K562 (cell line): ENCODE measurements at places on chromosomes 16 and 17.

- no peak for DNase-seq
Measured at GRCh38 chr17:31289790-31290189, 7.2 kb downstream of the OMG start.

DNA sequence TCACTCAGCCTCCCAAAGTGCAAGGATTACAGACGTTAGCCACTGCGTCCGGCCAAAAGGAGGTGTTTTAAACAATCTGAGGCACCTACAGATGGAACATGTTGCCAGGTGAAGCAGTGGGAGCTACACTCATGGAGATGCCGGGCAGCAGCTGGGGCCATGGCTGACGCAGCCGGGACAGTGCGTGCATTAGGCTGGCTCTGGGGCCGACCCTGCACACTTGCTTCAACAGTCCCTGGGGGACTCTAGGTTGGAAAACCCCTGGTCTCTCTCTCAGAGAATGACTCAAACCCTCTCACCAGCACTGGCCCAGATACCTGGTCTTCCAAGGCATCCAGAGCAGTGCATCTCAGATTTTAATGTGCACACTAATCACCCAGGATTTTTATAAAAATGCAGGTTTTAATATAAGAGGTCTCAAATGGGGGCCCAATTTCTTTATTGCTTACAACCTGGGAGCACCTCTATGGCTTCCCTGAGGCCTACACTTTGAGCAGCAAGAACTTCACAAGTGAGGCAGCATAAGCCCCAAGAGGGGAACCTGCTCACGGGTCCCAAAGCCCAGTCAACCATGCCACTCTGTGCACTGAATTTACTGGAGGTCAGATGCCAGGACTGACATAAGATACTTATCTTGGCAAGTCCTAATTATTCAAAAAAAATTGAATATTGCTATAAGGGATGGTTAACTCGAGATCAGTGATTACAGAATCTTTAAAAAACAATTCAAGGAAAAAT is 70.8 kb upstream of the TRAP1 start:
- DNase-seq: no peak

GRCh38 chr16:29653471-29653870 is 9.6 kb upstream of the SPN start:
- DNase-seq: no peak

DNA sequence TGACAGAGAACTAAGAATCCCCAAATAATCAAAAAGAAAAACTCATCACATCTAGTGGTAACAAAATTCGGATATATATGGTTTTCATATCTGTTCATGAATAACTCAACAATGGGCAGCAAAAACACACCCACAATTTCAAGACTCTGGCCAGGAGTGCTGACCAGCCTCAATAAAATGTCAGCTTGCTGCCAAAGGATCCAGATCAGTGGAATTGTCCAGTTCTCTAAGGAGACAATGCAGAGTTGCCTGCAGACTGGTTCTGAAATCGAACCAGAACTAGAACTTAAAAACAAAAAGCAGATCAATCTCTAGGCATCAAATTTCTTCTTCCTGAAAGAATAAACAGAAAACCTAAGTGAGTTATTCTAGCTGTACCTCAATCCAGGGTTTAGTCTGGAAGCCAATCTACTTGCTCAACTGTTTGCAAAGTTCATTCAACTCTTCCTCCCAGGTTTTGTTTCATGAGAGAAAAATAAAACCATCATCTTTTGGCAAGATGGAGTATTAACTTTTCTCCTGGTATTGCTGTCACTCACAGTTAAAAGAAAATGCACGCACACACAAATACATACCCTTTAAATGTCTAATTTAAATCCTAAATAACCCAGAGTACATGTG is 61.0 kb downstream of the CFDP1 start:
- no peak for DNase-seq

GRCh38 chr16:12436201-12436657 is 367.5 kb downstream of the CPPED1 start:
- no peak for DNase-seq

DNA sequence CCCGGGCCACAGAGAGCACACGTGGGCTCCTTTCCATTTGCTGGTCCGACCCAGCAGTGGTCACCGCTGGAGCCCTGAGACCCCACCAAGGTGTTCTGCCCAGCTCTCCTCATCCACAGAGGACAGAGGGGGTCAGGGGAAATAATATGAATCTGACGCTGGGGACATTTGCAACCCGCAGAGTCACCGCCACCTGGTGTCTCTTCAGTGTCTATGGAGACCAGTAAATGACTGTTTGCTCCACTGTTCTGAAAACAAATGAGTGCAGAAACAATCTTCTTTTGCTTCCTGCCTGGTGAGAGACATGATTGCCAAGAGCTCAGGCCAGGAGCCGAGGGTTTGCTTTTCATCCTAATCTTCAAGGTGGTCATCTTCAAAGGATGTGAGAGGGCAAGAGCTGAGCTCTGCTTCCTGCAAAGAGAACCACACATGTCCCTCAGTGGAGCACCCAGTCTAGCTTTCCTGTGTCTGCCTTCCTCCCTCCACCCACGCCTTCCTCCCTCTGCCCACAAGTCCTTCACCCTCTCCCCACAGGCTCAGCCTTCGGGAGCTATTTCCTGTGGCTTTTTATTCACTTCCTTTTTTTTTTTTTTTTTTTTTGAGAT is 14.7 kb upstream of the KLHDC4 start:
- DNase-seq: peak; percentile 33

DNA sequence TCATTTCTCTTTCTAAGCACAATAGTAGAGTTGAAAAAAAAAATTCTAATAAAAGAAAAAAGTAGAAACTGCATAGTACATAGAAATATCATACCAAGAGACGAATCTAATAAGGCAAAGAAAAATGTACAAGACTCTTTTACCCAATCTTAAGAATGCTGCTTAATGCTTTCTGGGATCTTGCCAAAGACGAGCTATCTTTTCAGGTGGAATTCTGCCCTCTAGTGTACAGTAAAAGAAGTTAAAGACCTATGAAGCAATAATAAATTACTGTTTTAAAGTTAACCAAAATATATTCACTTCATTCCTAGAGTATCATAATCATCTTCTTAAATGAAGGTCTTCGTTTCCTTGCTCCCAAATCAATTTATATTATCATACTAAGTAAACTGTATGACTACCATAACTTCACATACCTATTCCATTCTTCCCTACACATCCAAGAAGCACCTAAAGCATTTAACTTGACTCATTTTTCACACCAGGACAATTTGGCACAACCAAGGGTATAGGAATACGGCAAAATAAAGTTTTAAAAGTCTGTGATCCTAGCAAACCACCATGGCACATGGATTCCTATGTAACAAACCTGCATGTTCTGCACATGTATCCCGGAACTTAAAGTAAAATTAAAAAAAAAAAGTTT is 47.7 kb downstream of the CFDP1 start:
- peak; percentile 39 for DNase-seq

DNA sequence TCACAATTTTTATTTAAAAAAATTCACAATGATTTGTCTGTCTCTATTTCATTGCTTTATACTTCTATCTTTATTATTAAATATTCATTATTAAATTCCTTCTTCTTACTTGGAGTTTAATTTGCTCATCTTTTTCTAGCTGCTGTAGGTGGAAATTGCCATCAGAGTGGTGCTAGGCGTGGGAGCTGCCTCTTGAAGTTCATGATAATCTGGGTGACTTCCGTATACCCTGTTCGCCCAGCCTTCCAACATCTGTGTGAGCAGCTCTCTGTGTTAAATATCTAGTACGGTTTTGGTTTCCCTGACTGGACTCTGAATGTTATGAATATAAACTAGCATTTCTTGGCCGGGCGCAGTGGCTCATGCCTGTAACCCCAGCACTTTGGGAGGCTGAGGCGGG is 84.0 kb upstream of the RPH3AL start:
- no peak for DNase-seq

DNA sequence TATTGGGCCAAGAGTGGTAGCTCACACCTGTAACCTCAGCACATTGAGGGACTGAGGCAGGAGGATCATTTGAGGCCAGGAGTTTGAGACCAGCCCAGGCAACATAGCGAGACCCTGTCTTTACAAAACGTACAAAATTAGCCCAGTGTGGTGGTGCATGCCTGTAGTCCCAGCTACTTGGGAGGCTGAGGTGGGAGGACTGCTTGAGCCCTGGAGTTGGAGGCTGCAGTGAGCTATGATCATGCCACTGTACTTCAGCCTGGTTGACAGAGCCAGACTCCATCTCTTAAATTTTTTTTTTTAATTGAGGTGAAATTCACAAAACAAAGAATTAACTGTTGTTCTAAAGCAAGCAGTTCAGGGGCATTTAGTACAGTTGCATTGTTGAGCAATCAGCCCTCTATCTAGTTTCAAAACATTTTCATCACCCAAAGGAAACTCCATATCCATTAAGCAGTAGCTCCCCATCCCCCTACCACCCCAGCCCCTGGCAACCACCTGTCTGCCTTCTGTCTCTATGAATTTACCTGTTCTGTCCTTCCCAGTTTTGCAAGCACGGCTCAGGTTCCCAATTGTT is 15.6 kb downstream of the SNX29 start:
- DNase-seq: no peak

DNA sequence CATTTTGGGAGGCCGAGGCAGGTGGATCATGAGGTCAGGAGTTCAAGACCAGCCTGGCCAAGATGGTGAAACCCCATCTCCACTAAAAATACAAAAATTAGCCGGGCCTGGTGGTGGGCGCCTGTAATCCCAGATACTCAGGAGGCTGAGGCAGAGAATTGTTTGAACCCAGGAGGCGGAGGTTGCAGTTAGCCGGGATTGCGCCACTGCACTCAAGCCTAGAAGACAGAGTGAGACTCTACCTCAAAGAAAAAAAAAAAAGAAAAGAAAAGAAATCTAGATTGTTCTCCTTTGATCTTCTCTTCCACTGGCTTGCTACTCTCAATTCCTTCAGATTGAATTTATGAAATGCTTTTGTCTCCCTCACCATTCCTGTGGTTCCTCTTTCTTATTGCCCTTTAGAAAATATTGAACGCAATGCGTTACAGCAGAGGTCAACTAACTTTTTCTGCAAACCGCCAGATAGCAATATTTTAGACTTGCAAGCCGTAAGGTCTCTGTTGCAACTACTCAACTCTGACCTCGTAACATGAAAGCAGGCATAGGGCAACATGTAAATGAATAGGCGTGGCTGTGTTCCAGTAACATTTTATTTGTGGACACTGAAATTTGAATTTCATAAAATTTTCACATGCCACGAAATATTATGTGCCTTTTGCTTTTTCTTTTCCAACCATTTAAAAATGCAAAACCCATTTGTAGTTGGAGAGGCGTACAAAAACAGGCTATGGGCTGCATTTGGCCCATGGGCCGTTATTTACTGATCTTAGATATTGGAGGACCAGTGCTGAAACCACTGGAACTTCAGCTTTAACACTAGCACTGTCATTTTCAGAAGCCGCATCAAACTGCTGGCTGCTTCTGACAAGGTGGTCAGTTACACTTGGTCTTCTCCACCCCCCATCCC is 24.8 kb downstream of the PITPNC1 start:
- no peak for DNase-seq

DNA sequence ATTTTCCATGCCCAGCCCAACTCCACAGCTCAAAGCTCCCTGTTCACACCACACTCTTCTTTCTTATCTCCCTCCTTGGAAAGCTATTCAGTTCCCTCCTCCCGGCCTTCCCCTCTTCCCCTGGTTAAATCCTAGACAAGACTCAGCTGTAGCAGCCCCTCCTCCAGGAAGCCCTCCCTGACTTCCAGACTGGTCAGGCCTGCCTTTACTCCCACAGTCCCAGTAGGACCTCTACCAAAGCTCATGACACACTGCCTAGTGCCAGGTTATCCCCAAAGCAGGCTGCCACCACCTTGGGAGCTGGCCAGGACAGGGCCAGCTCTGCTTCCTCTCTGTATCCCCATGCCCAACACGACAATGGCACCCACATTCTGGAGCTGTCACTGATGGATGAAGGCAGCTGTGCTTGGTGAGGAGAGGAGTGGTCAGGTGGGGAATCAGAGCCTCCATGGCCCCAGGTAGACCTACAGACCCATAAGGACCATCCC is 50.0 kb downstream of the BEAN1 start:
- DNase-seq: no peak

DNA sequence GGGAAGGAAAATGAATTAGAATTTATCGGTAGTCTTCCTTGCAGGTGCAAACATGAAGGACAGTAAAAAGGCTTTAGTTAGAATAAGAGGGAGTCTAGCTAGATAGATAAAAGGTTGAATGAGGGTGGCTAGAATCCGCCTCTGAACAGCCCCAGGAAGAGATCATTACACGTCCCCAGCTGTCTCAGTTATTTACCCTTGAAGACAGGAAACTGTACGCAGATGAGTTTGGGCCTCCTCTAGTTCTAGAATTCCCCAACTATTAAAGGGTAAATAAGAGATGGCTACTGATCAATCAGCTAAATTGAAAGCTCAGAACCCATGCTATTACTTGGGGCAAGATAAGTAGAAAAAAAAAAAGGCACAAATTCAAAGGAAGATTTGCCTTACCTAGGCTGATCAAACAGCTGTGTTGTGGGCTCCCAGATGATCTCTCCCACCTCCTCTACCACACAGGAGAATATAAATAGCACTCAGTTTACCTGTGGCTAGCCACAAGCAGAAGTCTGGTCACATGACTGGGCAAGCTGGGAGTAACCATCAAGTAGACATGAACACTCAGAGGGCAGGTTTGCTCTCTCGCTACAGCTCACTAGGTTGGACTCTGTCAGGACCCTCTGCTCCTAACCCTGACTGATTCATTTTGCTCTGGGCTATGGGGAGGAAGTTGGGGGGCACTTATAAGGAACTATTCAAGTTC is 17.0 kb downstream of the FAM117A start:
- DNase-seq: no peak

DNA sequence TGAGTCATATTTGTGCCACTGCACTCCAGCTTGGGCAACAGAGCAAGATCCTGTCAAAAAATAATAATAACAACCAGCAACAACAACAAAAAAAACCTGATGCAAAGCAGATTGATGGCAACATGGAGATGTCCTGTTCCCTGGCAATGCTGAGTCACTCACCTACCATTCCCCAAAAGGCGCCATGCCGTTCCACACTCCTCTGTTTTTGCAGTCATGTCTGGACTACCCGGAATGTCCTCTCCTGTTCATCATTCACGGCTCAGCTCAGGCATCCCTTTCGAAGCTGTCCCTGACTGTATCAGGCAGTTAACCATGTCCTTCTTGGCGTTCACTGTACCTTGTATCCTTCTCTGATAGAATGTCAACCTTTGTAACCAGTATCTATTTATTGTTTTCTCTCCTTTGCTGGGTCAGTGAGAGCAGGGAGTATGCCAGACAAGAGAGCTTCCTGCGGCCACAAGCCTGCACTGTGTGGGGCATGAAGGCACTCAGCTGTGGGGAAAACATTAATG is 147.7 kb downstream of the ABCC12 start:
- DNase-seq: no peak

- no peak for DNase-seq
Measured at GRCh38 chr17:48393283-48393682, 36.7 kb downstream of the SKAP1 start.

DNA sequence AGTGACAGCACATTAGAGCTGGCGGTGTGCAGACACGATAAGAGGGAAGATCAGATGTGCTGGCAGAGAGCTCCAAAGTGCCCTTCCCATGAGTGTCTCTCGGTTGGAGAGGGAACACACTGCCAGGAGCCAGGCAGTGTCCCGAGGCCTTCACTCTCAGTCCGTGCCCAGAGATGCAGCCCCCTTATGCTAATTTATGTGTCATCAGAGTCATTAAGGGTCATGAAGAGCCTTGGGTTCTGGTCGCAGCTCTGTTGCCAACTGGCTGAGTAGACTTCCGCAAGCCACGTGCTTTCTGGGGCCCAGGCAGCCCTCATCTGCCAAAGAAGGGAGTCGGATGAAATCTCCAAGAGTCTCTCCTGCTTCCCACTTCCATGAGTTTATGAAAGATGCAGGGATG is 232.5 kb downstream of the MSI2 start:
- DNase-seq: no peak
